Chondrocyte (in vitro differentiated cells): ENCODE measurements at places on chromosomes 4 and X. TPM values are rescaled to one million over a fixed set of nuclear protein-coding genes. Genes with fewer than 3 reads are reported as not detected.

REELD1 gene
- not detected in 3 replicates for total RNA-seq

CWH43 gene
- total RNA-seq, result not detected in 3 replicates

DNA sequence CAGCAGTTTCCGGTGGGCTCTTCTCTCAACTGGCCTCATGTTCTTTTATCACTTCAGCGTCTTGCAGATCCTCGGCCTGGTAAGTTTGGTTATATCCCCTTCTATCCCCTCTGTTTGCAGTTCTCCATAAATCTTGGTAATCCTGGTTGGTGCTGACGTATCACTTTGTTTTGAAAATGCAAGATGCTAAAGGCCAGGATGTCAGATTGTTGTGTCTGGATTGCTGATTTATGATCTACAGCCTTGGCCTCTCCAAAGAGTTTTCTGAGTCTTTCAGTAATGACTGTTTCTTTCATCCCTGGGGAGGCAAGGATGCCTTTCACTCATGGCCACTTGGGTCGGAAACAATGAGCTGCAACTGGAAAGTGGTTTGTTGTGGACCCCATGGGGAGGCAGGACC, 146.4 kb downstream of the AMMECR1 start:
- H3K4me1 ChIP-seq, result peaks cover 33% of the 10 kb centered on the region
- no peak overlapping the region for H3K4me3 ChIP-seq
- H3K27ac ChIP-seq, result no peak overlapping the region
- H3K27me3 ChIP-seq, result no peaks in the 10 kb centered on the region
- DNase-seq, result no peak
- peaks cover 3% of the 10 kb centered on the region for H3K36me3 ChIP-seq

GRCh38 chrX:78687586-78687985, 28.5 kb upstream of the RTL3 start:
- DNase-seq, result no peak
- no peak overlapping the region for H3K4me3 ChIP-seq
- no peaks in the 10 kb centered on the region for H3K36me3 ChIP-seq
- H3K27ac ChIP-seq, result no peak overlapping the region
- no peaks in the 10 kb centered on the region for H3K4me1 ChIP-seq
- H3K27me3 ChIP-seq, result no peaks in the 10 kb centered on the region

DNA sequence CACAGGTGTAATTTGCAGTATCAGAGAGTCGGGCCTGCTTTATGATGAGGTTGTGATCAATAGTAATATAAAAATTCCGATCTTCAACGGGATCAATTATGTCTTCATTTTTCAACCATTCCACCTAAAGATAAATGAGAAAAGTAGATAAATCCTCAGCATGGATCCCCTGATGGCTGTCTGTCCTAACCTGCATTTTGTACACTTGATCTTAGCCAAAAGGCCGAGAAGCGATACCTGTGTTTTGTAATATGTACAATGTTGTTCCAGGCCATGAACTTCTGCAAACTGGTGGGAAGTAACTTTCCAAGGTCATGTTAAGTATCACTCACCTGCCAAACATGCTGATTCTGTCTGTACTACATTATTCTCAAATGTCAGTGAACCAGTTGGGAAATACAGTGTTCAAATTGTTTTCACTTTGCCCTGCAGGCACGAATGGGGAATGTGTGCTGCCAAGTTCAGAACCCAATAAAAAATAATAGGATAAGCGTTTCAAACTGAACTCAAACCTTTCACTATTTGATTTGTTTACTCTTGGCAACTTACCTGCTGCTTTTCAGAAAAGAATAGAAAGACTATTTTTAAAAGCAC, 298.1 kb downstream of the UNC5C start:
- H3K4me1 ChIP-seq, result peaks cover 3% of the 10 kb centered on the region
- no peak overlapping the region for H3K27ac ChIP-seq
- no peaks in the 10 kb centered on the region for H3K27me3 ChIP-seq
- no peak for DNase-seq
- peaks cover 3% of the 10 kb centered on the region for H3K36me3 ChIP-seq
- H3K4me3 ChIP-seq, result no peak overlapping the region

GRCh38 chr4:62953752-62954151, 1455.5 kb downstream of the TECRL start:
- no peak overlapping the region for H3K4me3 ChIP-seq
- DNase-seq, result no peak
- no peaks in the 10 kb centered on the region for H3K36me3 ChIP-seq
- H3K27ac ChIP-seq, result peak overlapping the region; percentile 3
- peaks cover 28% of the 10 kb centered on the region for H3K4me1 ChIP-seq

DNA sequence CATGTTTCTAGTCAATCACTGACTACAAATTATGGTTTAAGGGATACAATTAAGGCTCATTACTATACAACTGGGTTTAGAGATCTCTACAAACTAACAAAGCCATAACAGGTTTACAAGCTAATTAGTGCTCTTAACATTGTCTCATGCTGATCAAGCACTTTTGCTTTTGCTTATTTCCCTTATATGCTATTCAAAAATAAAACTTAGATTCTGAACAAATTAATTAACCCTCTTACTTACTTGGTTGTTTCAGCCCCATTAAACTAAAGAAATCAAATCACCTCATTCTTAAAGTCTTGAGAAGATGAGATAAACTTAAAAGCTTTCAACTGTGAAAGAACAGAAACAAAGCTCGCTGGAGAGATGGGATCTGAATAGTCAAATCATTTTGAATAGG, 2024.5 kb upstream of the ADGRL3 start:
- DNase-seq, result no peak
- no peak overlapping the region for H3K4me3 ChIP-seq
- no peak overlapping the region for H3K27ac ChIP-seq
- H3K4me1 ChIP-seq, result no peaks in the 10 kb centered on the region

NPY5R gene
- total RNA-seq, result not detected in 3 replicates

- peaks cover 25% of the 10 kb centered on the region for H3K27me3 ChIP-seq
- DNase-seq, result no peak
- no peak overlapping the region for H3K4me3 ChIP-seq
- no peaks in the 10 kb centered on the region for H3K4me1 ChIP-seq
- H3K36me3 ChIP-seq, result no peaks in the 10 kb centered on the region
These were observed 16.1 kb upstream of the ATP8A1 start for GRCh38 chr4:42673082-42673425.

OCIAD2 gene
- total RNA-seq, result 7.9 to 18.1 TPM (median 14.5 TPM) in 3 replicates

DNA sequence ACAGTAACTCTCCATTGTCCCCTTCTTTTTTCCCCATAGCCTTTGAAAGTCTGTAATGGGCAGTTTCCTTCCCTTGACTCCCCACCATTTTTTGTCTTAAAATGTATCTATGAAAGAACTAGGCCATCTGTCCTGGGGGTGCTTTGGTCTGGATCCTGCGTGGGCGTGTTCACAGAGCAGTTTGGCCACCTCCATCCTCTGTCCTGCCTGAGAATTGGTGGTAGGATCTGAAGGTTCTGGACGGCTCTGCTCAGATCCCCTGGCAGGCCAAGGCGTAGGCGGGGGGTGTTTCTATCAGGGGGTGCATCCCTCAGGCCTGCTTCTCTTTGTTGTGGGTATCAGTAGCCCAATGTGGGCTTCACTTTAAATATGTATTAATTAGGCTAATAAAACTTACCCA, 107.1 kb downstream of the FAM193A start:
- no peaks in the 10 kb centered on the region for H3K4me1 ChIP-seq
- H3K36me3 ChIP-seq, result peaks cover 26% of the 10 kb centered on the region
- no peak overlapping the region for H3K27ac ChIP-seq
- H3K4me3 ChIP-seq, result no peak overlapping the region

DNA sequence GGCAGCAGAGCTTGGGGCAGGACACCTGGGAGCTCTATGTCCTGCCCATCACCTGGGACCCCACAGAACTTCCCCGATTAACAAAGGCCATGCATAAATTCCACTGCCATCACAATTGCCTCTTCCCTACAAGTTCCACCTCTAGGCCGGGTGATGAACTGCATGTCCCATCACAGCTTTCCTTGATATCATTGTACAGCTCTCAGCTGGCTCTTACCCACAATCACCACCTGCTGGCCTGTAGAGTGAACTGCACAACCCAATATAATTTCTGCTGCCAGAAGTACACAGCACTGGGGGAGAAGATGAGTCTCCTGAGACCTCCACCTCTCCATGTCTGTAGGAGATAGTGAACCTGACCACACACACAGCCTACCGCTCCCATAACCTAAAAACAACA, 285.0 kb upstream of the AADAT start:
- no peak overlapping the region for H3K27ac ChIP-seq
- H3K36me3 ChIP-seq, result no peaks in the 10 kb centered on the region
- DNase-seq, result no peak
- no peak overlapping the region for H3K4me3 ChIP-seq

DNA sequence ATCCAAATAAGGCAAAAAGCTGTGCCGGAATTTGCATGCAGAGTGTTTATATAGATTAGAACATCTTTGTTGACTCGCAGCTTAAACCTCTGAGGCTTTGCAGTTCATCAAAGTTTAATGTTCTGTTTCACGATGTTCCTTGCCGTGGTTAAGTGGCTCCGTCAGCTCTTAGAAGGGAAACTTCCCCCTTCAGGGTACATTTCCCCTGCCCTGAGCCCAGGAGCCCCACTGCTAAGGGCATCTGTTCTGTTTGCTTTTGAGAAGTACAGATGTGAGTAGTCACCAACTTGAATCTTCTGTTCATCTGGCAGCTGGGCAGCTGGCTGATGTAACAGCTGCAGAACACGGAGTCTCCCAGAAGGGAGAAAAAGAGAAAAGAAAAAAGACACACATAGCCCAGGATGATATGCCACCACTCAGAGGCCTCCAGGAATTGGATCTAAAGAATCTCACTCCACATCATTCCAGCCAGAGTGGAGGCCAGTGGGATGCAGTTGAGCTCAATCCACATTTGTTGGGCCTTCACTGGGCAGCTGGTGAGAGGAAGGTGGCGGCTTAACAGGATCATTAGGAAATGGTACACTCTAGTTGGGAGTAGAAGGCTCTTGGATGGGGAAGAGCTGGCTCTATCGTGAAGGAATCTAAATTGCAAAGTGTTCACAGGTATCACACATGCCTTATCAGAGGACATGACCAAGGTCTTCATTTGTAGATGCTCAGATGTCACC, 178.7 kb upstream of the RBPJ start:
- peaks cover 47% of the 10 kb centered on the region for H3K4me1 ChIP-seq
- H3K4me3 ChIP-seq, result peak overlapping the region; percentile 3
- peak overlapping the region; percentile 94 for H3K27ac ChIP-seq
- H3K36me3 ChIP-seq, result no peaks in the 10 kb centered on the region
- no peaks in the 10 kb centered on the region for H3K27me3 ChIP-seq

MAPK10 gene
- 14.1 to 75.6 TPM (median 14.4 TPM) in 3 replicates for total RNA-seq

DNA sequence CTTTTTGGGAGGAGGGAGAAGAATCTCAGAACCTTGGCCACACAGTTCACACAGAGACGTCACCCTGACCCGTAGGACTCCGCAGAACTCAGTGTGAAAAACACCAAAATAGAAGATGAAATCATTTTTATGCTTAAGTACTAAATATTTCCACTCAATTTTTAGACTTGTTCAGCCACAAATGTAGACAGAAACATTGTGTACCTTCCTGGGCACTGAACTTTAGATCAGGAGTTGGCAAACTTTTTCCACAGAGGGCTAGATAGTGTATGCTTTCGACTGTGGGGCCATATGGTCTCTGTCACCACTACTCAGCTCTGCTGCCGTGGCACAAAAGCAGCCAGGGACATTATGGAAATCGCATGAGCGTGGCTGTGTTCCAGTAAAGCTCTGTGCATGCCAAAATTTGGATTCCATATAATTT, 61.8 kb upstream of the STOX2 start:
- H3K27ac ChIP-seq, result no peak overlapping the region
- H3K27me3 ChIP-seq, result peaks cover 19% of the 10 kb centered on the region
- no peaks in the 10 kb centered on the region for H3K4me1 ChIP-seq
- peaks cover 5% of the 10 kb centered on the region for H3K36me3 ChIP-seq
- no peak for DNase-seq

NAA11 gene
- total RNA-seq, result not detected in 3 replicates

NALF2 gene
- total RNA-seq, result not detected in 3 replicates

DNA sequence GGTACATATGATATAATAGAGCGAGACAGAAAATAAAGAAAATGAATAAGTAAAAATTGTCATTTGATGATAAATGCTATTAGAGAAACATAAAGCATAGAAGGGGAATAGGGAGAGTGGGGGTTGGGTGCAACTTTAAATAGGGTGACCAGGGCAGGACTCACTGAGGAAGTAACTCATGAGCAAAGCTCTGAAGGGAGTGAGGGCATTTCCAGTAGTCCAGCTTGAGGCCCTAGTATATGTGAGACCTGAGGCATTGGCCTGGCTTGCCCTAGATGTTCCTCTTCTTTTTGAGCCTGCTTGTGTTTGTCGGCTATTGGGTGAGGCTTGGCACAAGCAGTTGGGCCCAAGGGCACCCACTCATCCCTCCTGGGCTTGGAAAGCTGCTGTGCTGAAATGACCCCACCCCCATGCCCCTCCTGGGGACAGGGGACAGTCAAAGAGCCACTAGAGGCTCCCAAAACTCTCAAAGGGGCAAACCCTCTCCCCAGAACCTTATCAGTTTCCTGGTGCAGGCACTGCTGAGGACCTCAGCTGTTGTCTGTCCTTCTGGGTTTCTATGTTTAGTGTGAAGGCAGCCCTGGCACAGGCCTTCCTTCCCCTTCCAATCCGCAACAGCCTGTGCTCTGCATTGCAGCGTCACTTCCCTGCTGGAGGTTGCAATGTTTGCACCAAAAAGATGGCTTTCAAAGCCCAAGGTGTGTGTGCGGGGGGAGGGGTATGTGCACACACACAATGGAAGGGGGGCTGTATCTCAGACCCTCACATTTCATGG, 40.1 kb downstream of the APLN start:
- H3K36me3 ChIP-seq, result no peaks in the 10 kb centered on the region
- DNase-seq, result no peak
- no peak overlapping the region for H3K27ac ChIP-seq
- H3K4me3 ChIP-seq, result no peak overlapping the region
- peaks cover 2% of the 10 kb centered on the region for H3K4me1 ChIP-seq
- H3K27me3 ChIP-seq, result no peaks in the 10 kb centered on the region

- no peak for DNase-seq
- H3K4me3 ChIP-seq, result no peak overlapping the region
- H3K36me3 ChIP-seq, result peaks cover 12% of the 10 kb centered on the region
- H3K27ac ChIP-seq, result no peak overlapping the region
- no peaks in the 10 kb centered on the region for H3K27me3 ChIP-seq
These were observed 92.0 kb upstream of the STS start for GRCh38 chrX:7055386-7056137.

DNA sequence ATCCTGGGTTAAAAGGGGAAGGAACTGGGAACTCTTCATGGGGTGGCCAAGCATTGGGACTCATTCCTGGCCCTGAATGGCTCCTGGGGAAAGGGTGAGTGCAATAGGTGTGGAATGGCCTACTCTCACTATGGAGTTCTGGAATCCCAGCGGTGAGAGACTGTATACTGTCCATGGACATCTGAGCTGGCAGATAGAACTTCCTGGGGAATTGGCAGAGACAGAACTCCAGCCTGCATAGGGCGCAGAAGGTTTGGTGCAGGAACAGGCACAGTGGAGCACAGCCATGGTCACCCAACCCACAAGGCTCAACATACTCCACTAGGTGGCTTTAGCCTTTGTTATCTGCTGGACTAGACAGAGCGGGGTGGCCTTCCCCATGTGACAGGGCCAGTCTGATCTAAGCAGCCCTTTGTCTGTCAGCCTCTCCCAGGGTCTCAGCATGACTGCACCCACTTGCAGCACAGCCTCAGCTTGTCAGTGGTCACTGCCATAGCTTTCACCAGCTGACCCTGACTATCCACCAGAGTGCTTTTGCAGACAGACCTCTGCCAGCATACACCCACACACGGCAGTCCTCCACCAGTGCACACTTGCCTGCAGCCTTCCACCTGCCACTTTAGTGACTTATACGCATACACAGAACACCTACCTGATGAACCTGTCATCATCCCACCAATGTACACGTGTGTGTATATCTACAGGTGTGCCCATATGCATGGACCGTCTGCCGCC, 48.4 kb downstream of the TECRL start:
- no peak overlapping the region for H3K27ac ChIP-seq
- no peaks in the 10 kb centered on the region for H3K4me1 ChIP-seq
- no peak for DNase-seq
- H3K4me3 ChIP-seq, result no peak overlapping the region
- no peaks in the 10 kb centered on the region for H3K36me3 ChIP-seq
- peaks cover 3% of the 10 kb centered on the region for H3K27me3 ChIP-seq

S100G gene
- total RNA-seq, result not detected in 3 replicates

MAGEB3 gene
- total RNA-seq, result not detected in 3 replicates
